Cerebellar cortex (tissue), 1 donor: ENCODE measurements at places on chromosomes 4 and X.
A peak's percentile ranks its signal among the peaks of the same experiment; 100 is the strongest.

- DNase-seq, result no peak
Measured at GRCh38 chr4:90198086-90198847, 71.1 kb downstream of the CCSER1 start.

- peak; percentile 41 for DNase-seq
Measured at GRCh38 chr4:185127021-185127925, 15.8 kb upstream of the SLC25A4 start.

DNA sequence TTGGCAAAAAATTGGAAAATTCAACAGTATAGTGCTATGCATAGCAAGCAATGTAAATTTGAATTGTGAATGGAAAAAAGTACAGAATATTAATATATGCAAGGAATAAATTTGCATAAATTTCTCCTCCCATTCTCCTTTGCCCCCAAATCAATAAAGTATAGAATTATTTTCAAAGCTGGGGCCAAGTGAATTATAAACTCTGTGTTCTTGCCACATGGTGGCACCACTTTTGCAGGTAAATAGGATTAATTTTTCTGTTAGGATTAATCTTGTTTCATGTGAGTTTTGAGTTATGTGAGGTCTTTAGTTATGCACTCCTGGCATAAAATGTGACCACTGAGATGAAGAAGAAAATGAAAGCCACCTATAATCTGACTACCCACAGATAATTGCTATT is 19.9 kb downstream of the COPS4 start:
- no peak for DNase-seq

- no peak for DNase-seq
Measured at GRCh38 chr4:156799121-156799589, 172.4 kb downstream of the PDGFC start.

- no peak for DNase-seq
Measured at GRCh38 chr4:95422436-95422835, 126.3 kb downstream of the UNC5C start.

DNA sequence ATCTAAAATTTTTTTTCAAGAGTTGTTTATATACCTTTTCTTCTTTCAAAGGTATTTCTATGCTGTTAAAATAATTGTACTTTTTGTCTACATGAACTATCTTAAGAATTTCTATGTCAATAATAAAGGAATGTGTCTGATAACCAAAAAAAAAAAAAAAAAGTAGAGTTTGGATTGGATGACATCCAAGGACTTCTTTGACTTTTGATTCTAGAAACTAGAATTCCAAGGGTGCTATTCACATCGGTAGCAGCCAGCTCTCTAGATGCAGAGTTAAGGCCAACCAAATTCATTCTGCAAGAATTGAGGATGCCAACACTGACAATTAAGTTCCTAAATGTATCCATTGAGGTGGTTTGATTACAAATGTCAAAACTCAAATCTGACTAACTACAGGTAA is 42.0 kb upstream of the PRKG2 start:
- no peak for DNase-seq

- DNase-seq, result no peak
Measured at GRCh38 chr4:148964456-148964855, 522.2 kb upstream of the NR3C2 start.

DNA sequence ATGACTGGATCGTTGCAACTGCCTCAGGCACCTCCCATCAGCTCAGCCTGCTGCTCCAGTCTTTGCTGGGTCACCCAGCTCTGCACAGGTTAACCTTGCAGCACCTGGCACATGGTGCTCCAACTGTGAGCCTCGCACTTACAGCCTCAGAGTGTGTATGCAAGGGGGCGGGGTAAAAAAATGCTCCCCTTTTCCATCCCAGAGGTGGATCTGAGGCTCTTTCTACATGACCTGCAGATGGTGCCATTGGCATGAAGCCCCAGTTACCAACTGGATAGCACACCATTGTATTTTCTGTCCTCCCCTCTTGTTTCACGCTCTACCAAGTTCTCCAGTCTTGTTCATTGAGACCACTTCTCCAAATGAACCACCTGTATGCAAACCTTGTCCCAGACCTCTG is 46.2 kb upstream of the TRPC3 start:
- DNase-seq, result no peak

- DNase-seq, result peak; percentile 23
Measured at GRCh38 chr4:75723163-75724065, 963 bp upstream of the USO1 start.

DNA sequence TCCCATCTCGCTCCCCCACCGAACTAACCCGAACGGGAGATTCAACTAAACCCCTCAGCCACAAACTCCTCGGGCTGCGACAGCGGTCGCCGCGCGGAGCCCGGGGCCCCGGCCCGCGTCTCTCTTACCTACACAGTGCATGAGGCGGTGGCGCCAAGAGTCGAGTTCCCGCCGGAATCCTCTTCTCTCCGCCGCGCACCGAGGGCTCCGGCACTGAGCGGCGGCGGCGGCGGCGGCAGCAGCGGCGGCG is 160 bp downstream of the LCORL start:
- no peak for DNase-seq

DNA sequence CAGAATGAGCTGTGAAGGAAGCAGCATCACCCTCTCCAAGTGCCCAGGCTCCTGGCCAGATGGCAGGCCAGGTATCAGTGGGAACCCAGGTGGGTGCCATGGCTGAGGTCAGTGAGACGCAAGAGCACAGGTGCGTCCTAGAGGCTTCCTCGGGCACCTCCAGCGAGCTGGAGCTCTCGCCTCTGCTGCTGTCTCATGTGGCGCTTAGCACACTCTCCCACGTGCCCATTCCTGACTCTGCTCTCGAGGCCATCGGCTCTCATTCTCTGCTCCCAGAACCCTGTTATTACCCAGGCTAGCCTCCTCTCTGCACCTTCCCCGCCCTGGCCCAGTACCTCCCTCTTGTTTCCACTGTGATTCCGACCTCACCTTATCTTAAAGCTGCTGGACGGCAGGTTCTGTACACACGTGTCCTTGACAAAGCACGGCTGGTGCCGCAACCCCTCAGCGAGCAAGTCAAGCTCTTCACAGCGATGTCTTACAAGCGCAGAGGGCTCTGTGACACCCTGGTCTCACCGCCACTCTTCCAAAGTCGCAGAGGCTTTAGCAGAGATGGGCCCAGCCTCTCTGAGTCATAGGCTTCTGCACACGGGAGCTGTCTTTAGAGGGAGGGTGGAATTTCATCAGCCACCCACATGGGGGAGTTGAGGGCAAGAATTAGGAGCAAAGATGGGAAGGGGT is 15.4 kb upstream of the MSANTD1 start:
- no peak for DNase-seq

DNA sequence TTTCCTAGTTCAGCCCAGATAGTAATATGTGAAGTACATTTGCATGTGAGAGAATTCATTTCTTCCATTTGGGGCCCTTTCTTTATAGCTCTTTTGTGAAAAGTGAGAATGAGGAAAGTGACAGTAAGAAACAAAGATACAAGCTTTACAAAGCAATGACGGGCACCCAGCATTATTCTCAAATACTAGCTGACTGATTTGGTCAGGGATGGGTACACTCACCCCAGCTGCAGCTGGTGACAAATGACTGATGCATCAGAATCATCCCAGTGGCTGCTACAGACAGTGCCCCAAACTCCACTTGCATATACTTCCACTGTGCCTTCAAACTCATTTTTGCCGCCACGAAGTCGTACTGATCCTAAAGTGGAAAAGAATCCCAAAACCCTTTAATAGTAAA is 14.8 kb downstream of the PRSS12 start:
- no peak for DNase-seq

- no peak for DNase-seq
Measured at GRCh38 chrX:9494771-9495170, 29.9 kb downstream of the TBL1X start.

DNA sequence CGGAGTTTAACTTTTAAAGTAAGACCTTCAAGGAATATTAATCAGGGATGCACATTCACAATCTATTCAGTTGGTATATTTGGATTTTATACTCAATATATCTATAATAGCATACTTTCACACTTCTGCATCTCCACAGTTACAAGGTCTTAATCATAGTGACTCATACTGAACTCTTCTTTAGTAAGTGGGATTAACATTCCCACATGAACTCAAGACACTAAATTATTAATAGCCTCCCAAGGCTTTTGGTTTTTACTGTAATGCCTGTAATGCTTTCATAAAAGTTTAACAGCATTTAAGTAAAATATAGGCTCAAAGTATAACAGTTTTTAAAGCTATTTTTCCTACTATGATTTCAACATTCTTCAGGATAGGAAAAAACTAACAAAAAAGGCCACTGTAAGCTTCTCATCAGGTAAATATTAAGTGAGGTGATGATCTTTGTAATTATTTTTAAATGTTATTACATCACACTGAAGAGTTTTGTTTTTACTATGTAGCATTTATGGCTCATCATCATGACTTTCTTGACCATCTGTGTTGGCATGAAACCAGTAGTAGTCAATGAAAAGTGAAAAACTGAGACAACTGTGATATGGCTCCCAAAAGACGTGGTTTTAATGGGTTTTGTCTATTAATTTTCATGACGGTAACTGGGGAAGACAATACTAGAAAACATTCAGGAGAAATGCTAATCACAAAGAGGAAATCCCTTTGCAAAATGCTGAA is 91.5 kb upstream of the GALNT7 start:
- DNase-seq, result peak; percentile 35

GRCh38 chr4:23212558-23212957 is 519.8 kb downstream of the GBA3 start:
- DNase-seq, result no peak

- DNase-seq, result no peak
Measured at GRCh38 chrX:71945237-71945805, 34.7 kb downstream of the NHSL2 start.

- DNase-seq, result no peak
Measured at GRCh38 chr4:168811207-168811606, 198.8 kb downstream of the CBR4 start.

DNA sequence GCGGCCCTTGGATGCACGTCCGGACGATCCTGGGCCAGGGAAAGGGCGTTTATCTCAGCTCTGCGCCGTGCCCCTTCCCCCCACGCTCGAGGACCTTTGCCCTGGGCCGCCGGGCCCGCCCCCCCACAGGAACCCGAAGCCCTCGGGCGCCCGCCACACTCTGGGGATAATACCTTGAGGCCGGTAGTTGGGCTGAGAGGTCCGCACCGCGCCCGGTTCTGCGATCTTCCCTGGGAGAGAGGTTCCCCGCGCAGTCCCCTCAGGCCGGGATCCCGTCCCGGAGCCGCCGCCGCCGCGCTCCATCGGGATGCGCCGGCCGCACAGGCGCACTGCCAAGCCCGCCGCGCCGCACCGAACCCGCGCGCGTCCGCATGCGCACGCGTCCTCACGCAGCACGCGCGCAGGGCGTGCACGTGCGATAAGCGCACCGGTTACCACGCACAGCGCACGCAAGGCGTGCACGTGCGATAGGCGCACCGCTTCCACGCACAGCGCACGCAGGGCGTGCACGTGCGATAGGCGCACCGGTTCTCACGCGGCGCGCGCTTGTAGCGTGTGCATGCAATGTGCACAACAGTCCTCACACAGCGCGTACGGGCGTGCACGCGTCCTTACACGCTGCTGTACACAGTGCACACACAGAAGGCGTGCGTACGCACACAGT is at the start of gene MAP7D2:
Gene MAP7D2 (minus strand): TSS at position 331 of the 664 bp plus-strand sequence. CDS start 28 bp downstream, at position 303.
- no peak for DNase-seq

DNA sequence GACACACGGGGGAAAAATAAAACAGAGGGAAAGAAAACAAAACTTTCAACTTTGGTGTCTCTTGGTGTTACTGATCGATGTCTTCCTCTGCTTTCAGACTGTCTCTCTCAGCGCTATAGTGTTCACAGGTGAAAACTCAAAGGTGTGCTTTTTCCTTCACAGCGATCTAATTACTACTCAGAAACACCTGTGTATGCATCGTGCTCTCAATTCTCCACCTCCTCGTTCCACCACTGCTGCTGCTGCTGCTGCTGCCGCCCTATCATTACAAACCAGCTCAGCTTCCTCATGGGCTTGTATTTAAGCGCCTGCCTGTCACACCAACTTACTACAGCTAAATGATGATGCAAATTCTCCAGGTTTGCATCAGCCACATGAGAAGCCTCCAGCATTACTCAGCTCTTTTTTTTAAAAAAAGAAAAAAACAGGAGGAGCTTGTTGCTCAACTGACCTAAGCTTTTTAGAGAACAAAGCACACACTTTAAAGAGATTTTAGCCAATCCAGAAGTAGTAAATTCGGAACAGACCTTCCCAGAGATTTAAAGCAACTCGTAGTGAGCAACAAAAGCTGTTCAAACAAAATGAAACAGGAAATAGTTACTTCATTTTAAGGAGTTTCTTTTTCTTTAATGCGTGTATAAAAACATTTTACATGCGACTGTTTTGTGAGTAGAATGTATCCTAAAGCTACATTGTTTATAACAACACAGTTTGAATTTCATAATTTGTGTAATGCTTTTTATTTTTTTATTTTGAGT is at the start of gene SLC7A11:
Gene SLC7A11 (minus strand): TSS at position 274 of the 758 bp plus-strand sequence. CDS start 280 bp downstream, outside the sequence.
- peak; percentile 79 for DNase-seq

DNA sequence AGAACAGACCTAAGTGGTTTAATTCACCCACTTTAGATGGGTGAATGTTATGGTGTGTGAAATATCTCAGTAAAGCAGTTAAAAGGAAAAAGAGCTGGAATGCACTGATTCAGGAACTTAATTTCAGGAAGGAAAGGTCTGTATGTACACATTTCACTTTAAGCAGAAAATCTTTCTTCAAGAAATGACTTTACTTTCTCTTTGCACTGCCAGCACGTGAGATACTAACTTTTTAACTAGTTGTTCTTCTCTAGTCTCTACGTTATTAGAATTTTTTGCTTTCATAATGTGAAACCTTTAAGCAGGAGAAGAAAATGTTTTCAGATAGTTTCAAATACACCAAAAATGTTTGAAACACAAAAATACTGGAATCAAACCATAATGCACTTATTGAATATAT is 18.8 kb downstream of the C4orf46 start:
- DNase-seq, result no peak

GRCh38 chrX:108322234-108322633 is 116.0 kb downstream of the COL4A6 start:
- no peak for DNase-seq

- no peak for DNase-seq
Measured at GRCh38 chr4:35358001-35358584, 886.2 kb downstream of the ARAP2 start.

GRCh38 chr4:73682508-73682907 is 57.9 kb upstream of the CXCL8 start:
- DNase-seq, result no peak

DNA sequence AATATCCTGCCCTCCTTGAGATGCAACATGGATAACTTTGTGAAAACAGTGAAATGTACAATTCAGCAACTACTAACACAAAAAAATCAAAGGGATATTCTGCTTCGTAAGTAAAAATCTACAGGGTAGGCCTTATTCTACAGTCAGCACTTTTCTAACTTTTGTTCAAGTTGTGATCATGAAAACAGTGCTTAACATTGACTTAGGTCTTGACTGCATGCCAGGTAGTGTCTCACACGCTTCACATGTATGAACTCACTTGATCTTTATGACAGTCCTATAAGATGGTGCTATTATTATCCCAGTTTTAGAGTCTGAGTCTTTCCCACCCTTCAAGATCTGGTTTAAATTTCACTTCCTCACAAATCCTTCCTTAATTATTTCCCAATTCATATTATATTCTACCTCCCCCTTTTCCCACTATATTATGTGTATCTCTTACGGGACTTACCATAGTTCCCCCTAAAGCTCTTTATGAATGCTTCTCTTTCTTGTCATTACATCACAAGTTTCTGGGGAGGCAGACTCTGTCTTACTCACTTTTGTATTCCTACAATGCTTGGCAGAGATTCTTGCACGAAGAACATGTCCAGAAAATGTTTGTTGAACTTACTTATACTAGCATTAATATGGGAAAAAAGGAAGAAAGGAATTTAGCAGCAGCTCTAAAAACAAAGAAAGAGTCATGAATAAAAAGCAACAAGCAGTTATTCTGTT is 179.8 kb downstream of the SCFD2 start:
- no peak for DNase-seq

GRCh38 chrX:148928811-148929210 is 428.4 kb downstream of the AFF2 start:
- DNase-seq, result no peak
